GM04503 (cell line): ENCODE measurements at places on chromosomes 13 and 19.

DNA sequence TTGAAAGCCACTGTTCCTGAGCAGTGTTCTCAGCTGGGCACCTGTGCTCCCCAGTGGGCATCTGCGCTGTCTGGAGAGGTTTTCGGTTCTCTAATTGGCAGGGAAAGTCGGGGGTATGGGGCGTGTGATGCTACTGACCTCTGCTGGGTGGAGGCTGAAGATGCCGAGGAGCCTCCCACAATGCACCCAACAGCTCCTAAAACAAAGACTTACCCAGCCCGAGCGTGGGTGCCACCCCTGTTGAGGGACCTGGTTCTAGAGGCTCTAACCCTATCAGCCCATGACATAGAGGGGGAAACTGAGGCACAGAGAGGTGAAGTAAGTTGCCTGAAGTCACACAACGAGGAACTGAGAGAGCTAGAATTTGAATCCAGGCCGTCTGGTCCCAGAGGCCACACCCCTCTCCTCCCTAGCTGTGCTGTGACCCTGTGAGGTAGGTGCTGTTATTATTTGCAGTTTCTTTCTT is 2.3 kb downstream of the SPACA4 start:
- DNase-seq = no peak

- DNase-seq = peak; percentile 27
Observed at GRCh38 chr13:24727731-24728601, 36.0 kb upstream of the RNF17 start.

DNA sequence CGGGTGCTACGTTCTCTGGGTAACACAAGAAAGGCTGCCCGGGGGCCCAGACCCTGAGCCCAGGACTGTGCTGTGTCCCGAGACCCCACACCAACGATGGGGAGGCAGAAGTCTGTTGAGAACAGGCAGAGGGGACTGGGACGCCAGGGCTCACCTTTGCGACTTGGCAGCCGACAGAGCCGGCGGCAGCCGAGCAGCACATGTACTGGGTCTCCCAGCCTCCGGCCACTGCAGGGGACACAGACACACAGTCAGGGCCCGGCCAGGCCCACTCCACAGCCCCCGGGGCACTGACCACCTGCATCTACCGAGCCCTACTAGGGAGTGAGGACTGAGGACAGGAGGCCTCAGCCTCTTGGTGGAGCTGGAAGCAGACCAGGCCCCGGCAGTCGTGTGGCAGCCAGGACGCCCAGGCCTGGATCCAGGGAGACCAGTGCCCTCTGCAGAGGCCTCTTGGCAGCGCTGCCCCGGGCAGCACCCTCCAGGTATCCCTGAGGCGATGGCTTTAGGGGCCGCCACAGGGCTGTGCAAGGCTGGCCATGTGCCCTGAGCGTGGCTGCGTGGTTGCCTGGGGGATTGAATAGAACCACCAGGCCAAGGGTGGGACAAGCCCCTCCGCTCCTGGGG is 5.6 kb upstream of the ATP8B3 start:
- no peak for DNase-seq

- no peak for DNase-seq
Observed at GRCh38 chr13:42039457-42039945, 8.9 kb upstream of the DGKH start.

GRCh38 chr13:98342953-98343352 is 165.9 kb upstream of the RNF113B start:
- DNase-seq = no peak

DNA sequence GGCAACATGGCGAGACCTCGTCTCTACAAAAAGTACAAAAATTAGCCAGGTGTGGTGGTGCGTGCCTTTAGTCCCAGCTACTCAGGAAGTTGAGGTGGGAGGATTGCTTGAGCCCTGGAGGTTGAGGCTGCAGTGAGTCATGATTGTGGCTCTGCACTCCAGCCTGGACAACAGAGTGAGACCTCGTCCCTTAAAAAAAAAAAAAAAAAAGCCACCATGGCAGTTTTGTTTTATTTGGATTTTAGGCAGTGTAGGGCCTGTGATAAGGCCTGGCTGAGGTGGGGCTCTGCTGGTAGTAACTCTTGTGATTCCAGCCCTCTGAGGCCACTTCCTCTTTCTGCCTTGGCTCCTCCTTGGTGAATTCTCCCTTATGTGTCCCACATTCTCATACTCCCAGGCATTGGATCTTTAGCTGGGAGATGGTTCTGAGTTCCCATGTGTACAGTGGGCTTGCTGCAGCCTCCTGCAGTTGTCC is 39.2 kb downstream of the GATAD2A start:
- DNase-seq = no peak

DNA sequence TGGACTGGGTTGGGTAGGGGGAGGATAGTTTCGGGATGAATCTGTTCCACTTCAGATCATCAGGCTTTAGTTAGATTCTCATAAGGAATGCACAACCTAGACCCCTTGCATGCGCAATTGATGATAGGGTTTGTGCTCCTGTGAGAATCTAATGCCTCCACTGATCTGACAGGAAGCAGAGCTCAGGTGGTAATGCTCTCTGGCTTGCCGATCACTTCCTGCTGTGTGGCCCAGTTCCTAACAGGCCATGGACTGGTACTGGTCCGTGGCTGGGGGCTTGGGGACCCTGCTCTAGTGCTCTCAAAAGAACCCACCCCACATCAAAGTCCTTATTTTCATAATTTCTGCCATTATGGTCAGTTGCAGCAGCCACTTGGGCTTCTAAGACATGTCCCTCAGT is 30.1 kb downstream of the DNAJC3 start:
- DNase-seq = no peak

GRCh38 chr13:107942030-107942617 is 273.2 kb downstream of the LIG4 start:
- DNase-seq = no peak

DNA sequence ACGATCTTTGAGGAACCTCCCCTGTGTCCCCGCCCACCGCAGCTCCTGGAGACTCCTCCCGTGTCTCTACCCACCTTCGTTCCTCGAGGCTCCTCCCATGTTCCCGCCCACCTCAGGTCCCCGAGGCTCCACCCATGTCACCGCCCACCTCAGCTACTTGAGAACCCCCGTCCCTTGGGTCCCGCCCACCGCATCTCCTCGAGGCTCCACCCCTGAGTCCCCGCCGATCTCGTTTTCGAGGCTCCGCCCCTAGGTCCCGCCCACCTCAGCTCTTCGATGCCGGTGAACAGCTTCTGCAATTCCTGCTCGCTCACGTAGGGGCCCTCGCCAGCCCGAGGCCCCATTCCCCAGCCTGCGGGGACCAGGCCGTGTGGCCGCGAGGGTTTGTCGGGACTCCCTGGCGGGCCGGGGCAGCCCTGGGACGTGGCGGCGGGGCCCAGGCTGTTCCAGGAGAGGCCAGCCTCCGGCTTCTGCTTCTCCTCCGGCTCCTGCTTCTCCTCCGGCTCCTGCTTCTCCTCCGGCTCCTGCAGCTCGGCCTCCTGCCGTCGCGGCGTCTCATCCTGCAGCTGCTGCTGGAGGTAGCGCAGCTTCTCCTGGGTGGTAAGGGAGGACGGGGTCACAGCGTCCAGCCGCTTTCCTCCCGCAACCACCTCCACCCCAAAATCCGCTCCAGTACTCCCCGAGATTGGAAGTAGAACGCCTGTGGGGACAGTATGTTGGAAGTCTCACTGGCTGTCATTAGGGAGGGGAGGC is 16.7 kb downstream of the TSKS start:
- no peak for DNase-seq

DNA sequence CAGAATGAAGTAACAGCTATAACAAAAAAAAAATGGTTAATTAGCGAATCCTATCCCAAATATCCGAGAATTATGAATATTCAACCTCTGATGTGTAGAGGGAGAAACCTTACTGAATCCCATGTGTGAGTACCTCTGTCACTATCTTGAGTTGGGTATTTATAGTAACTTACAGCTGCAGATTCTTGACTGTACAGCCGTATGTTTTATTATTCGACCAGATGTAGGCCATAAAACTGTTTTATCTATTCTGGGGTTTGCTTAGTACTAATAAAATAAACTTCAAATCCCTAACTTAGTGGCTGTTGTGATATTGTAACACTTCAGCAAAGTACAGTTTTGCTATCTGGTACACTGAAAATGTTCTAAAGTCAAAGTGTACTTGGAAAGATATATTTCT is 120.0 kb downstream of the EFNB2 start:
- DNase-seq = no peak

GRCh38 chr19:29727906-29728305 is 12.8 kb upstream of the C19orf12 start:
- no peak for DNase-seq

DNA sequence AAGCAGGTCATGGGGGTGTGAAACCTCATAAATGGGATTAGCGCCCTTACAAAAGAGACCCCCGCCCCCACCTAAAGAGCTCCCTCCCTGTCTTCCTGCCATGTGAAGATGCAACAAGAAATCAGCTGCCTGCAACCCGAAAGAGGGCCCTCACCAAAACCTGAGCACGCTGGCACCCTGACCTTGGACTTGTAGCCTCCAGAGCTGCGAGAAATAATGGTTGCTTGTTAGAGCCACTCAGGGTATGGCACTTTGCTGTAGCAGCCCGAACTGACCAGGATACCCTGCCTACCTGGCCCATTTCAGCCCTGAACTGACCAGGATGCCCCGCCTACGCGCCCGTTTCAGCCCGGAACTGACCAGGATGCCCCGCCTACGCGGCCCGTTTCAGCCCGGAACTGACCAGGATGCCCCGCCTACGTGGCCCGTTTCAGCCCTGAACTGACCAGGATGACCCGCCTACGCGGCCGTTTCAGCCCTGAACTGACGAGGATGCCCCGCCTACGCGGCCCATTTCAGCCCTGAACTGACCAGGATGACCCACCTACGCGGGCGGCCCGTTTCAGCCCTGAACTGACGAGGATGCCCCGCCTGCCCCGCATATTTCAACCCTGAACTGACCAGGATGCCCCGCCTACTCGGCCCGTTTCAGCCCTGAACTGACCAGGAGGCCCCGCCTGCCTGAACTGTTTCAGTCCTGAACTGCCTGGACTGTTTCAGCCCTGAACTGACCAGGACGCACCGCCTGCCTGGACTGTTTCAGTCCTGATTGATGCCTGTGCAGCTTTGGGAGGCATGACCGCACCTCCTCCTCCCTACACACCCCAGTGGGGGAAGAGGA is 120.0 kb downstream of the UQCRFS1 start:
- no peak for DNase-seq

- DNase-seq = no peak
Observed at GRCh38 chr19:2234996-2235380, 1.1 kb downstream of the PLEKHJ1 start.

GRCh38 chr19:28419312-28419711 is 793.6 kb downstream of the UQCRFS1 start:
- no peak for DNase-seq

GRCh38 chr13:42891591-42891990 is 100.5 kb downstream of the EPSTI1 start:
- DNase-seq = no peak

GRCh38 chr13:82698941-82699340 is 1183.3 kb downstream of the SLITRK1 start:
- DNase-seq = no peak

DNA sequence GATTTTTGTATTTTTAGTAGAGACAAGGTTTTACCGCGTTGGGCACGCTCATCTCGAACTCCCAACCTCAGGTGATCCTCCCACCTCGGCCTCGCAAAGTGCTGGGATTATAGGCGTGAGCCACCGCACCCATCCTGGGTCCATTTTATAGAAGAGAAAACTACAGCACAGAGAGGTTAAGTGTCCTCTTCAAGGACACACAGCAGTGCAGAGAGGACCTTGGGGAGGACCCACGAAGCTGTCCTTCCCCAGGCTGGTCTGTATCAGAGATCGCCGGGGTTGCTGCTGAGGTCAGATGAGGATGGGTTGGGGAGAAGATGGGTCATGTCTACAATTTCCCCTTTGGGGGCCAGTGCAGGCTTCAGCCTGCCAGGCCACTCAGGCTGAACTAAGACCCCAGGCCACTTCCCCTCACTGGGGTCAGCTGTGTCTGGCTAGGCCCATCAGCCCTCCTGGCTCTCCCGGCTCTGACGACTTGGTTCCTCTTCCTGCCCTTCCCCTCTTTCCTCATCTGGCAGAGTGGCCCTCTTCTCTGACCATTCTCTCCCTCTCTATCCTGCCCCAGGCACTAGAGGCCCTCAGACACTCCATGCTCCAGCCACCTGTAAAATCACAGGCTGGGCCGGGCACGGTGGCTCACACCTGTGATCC is 9.6 kb downstream of the MYO1F start:
- no peak for DNase-seq

- no peak for DNase-seq
Observed at GRCh38 chr19:6225232-6225865, 54.4 kb downstream of the MLLT1 start.

DNA sequence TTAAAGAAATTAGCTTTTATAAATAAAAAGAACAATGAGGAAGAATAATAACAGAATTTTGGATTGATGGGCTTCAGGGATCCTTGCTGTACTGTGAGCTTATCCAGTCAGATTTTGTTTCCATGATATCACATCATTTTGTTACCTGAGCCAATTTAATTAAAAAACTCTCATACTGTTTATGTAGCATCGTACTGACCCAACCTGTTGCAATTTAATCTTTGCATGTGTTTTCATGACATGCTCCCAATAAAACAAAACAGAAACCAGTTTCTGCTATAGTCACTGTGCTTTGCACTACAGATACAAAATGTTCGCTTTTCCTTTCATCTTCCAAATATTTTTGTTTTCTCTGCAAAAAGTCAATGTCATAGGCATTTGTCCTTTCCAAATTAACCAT is 109.7 kb upstream of the RNF113B start:
- DNase-seq = no peak

DNA sequence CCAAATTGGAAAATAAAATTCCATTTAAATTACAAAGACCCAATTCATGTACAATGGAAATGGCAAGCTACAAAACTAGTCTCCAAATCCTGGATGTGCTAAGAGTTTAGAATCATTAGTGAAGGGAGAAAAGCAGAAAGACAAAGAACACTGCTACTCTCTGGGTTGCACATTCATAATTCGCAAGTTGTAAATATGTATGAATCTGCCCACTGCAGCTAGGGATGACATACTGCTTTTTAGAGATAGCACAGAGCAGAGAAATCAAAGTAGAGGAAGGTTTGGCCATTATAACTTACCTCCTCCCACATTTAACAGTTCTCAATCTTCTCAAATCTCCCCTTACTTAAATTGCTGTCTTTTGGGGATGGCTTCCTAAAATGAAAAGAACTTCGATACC is 231.1 kb downstream of the ENOX1 start:
- no peak for DNase-seq
